ENCODE measurements at places on chromosomes 5 and 9.

DNA sequence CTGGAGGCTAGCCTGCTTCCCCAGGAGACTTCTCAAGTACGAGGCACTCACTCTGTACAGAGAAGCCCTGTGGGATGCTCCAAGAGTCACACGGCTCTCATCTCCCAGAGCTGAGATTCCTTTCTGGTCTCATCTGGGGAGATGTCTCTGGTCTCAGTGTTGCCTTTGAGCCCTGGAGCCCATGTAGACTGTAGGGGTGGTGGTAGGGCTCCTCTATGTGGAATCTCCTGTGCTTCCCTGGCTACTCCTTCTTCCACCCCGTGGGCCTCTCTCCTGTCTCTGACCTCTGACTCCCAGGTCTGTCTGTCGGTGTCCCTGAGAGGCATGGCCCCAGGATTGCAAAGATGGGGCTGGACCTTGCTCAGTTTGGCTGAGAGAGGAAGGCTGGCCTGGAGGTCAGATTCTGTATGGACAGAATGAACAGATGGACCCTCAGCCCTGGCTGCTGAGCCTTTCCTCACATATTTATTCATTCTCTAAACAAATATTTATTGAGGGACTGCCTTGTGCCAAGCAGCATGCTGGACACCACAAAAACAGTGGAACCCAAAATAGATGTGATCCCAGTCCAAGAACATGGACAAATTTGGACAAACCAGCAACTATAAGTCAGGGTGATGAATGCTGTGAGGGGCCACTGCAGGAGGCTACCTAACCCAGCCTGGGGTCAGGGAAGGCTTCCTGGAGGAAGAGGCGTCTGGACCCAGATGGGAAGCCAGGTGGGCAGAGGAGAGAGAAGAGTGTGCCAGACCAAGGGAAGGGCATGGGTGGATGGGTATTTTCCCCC, 2.6 kb downstream of the CCL19 start:
- no peak for DNase-seq

- DNase-seq: no peak
These were observed 56.1 kb downstream of the GRIA1 start for GRCh38 chr5:153546566-153546965.

GRCh38 chr9:13645557-13645956, 366.1 kb upstream of the MPDZ start:
- no peak for DNase-seq

DNA sequence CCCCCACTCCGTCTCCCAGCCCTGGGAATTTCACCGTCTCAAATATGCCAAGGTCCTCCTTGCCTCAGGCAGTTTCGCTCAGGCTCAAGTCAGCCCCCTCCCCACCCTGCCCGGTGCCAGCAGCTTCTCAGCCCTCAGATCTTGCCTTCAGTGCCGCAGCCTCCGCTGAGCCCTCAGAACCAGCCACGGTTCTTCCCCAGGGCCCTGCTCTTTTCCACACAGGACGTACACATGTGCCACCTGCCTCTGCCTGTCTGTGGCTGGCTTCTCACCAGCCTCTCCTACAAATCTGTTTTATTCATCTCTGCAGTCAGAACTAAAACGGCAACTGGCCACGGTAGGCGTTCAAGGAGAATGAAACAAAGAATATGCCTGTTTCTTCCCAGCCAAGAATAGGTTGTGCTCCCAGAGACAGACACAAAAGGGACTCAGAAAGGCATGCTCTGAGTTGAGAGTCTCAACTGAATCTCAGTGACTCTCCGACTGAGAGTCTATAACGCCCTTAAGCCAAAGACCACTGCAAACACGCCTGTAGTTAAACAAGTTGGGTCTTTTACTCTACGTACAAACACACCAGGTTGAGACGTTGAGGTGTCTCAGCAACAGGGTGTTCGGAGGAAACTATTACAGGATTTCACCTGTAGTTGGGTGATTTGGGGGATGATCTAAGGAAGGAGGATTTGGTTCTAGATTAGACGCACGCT, 10.6 kb upstream of the GRIN1 start:
- no peak for DNase-seq

- no peak for DNase-seq
These were observed 70.3 kb downstream of the INIP start for GRCh38 chr9:112647596-112647995.

All from CD4-positive, alpha-beta T cell treated with Interleukin-6 at 100 ng/mL for 8 hours (primary cell).